ENCODE measurements at places on chromosomes 11 and 22.
A peak's percentile ranks its signal among the peaks of the same experiment; 100 is the strongest.

DNA sequence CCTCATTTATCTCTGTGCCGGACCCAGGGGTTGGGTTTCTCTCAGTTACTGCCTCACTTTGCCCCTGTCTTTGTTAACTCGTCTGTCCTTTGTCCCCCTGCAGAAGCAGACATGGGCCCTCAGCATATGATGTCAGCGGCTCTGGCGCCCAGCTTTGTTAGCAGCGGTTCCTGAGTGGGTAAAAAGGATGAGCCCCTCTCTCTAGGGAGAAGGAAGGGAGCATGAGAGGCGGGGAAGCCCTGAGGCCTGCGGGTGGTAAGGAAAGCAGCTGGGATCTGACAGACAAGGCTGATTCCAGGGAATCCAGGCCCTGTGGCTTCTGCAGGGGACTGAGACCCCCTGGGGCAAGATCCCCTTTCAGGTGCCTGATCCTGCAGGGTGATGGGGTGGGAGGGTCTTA is 51.7 kb downstream of the MCM5 start:
- H3K4me1 ChIP-seq, result no peaks in the 10 kb centered on the region
- no peak for DNase-seq
- no peak overlapping the region for H3K27ac ChIP-seq
- H3K27me3 ChIP-seq, result no peaks in the 10 kb centered on the region

- no peak overlapping the region for H3K4me3 ChIP-seq
- no peaks in the 10 kb centered on the region for H3K27me3 ChIP-seq
- H3K4me1 ChIP-seq, result no peaks in the 10 kb centered on the region
- no peaks in the 10 kb centered on the region for H3K36me3 ChIP-seq
These were observed 52.7 kb downstream of the SMIM38 start for GRCh38 chr11:69208190-69209037.

DNA sequence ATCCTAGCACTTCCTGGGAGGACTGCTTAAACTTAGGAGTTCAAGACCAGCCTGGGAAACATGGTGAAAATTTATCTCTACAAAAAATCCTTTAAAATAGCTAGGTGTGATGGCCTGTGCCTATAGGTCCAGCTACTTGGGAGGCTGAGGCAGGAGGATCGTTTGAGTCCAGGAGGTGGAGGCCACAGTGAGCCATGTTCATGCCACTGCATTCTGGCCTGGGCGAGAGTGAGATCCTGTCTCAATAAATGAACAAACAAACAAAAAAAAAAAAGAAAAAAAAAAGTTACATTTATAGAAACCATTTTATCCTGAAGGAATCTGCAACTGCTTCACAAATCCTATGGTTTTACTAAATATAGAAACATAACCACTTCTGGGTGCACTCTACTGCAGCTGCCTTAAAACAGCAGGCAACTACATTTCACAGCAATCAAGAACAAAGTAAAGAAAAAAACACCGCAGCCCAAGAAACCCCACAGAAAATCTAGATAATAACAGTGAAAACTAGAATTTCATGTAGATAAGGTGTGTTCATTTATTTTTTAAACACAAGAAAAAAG is 75.9 kb upstream of the GAB2 start:
- no peak for DNase-seq
- H3K27ac ChIP-seq, result no peak overlapping the region

DNA sequence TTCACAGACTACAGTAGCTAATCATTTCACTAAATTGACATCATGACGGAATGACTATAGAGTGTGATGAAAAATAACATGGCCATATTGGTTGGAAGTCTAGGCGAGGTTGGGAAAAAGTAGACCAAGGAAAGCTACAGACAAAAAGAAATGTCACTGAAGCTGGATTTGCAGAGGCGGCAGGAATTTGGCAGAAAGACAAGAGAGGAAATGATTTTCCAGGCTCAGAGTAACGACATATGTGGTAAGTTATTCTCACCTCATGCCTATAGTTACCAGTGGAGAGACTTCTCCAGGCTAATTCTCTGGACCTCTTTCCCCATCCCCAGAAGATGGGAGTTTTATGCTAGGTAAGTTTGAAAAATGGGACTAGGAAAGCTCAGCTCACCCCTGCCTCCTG is 1005.8 kb upstream of the CCDC90B start:
- no peak for DNase-seq
- H3K4me1 ChIP-seq, result no peaks in the 10 kb centered on the region
- H3K4me3 ChIP-seq, result no peak overlapping the region
- H3K27ac ChIP-seq, result no peak overlapping the region
- H3K27me3 ChIP-seq, result no peaks in the 10 kb centered on the region

DNA sequence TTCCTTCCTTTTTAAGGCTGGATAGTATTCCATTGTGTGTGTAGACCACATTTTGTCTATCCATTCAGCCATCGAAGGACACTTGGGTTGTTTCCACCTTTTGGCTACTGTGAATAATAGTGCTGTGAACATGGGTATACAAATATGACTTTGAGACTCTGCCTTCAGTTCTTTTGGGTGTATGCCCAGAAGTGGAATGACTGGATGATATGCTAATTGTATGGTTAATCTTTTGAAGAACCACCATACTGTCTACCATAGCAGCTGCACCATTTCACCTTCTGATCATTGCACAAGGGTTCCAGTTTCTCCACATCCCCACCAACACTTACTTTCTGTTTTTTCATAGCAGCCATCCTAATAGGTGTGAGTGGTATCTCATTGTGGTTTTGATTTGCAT is 30.3 kb downstream of the SGSM1 start:
- no peaks in the 10 kb centered on the region for H3K36me3 ChIP-seq
- no peaks in the 10 kb centered on the region for H3K4me1 ChIP-seq
- H3K27me3 ChIP-seq, result no peaks in the 10 kb centered on the region
- DNase-seq, result no peak
- no peak overlapping the region for H3K4me3 ChIP-seq
- H3K27ac ChIP-seq, result no peak overlapping the region

DNA sequence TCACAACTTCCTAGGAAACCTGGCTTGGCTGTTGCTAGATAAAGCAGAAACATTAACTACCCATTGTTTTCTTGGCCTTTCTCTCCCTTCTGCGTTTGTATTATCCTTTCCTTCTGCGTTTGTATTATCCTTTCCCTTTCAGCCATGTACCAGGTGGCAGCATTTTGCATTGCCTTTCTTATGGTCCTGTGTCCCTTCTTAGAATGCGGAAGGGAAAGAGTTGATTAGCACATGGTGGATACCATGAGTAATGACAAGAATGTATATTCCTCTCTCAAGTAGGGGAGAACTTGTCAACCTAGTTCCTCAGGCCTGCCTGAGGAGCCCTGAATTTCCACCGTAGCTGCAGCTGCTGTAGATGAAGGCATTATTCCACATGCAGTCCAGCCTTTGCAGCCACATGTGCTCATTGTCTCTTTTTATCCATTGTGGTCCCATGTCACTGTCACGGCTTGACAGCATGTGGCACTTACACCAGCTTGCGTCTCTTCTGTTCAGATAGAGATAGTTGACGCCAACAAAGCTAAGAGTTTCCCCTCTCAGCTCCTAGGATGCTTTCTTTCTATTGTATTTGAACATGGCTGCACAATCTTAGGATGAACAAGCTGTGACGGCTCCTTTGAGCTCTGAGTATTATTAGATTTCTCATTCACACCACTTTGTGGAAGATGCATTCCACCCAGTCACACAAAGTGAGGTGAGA is 44.8 kb downstream of the SLN start:
- H3K27me3 ChIP-seq, result no peaks in the 10 kb centered on the region
- H3K4me3 ChIP-seq, result no peak overlapping the region
- no peak overlapping the region for H3K27ac ChIP-seq
- no peaks in the 10 kb centered on the region for H3K36me3 ChIP-seq

GRCh38 chr11:3867209-3868091 is 12.0 kb downstream of the STIM1 start:
- H3K4me1 ChIP-seq, result peaks cover 67% of the 10 kb centered on the region
- no peak overlapping the region for H3K4me3 ChIP-seq
- no peaks in the 10 kb centered on the region for H3K27me3 ChIP-seq
- H3K27ac ChIP-seq, result peak overlapping the region; percentile 63
- peak; percentile 41 for DNase-seq
- no peaks in the 10 kb centered on the region for H3K36me3 ChIP-seq

DNA sequence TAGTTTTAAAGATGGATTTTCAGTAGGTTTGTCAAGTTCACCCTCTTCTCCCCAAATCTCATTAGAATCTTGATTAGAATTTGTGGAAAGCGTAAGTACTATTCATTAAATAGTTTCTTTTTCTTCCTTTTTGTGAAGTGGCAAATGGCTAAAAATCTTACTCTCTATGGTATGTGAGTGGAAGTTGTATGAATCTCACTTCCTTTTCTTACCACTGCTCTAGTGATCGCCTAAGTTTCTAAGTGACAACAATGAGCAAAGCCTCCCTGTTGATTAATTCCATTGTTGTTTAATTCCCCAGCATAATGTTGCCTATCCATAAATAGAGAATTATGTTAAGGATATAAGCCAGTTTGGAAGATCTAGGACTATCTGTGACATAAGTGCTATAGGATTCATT is 82.7 kb downstream of the PGR start:
- H3K36me3 ChIP-seq, result no peaks in the 10 kb centered on the region
- no peak for DNase-seq
- no peak overlapping the region for H3K27ac ChIP-seq
- H3K27me3 ChIP-seq, result no peaks in the 10 kb centered on the region
- H3K4me1 ChIP-seq, result no peaks in the 10 kb centered on the region

DNA sequence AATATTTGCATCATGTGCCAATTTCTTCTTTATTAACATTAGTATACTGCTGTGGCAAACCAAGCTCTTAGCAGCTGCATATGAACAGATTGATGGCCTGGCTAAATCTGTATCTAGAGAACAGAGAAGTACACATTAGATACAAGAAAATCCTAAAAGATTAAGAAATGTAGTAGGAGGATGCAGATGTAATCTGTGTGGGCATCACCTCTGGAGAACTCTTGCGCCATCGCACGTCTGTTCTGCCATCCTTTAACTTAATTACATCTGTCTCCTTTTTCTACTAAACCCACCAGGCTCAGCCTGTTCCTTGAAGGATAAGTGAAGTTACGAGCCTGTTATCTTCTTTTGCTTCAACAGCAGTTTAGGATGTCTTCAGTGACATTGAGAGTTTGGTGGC is 196.4 kb upstream of the PITPNB start:
- DNase-seq, result no peak
- no peak overlapping the region for H3K4me3 ChIP-seq
- H3K27me3 ChIP-seq, result no peaks in the 10 kb centered on the region
- H3K27ac ChIP-seq, result no peak overlapping the region

- H3K4me1 ChIP-seq, result no peaks in the 10 kb centered on the region
- H3K4me3 ChIP-seq, result no peak overlapping the region
- no peak overlapping the region for H3K27ac ChIP-seq
- DNase-seq, result no peak
- no peaks in the 10 kb centered on the region for H3K36me3 ChIP-seq
- H3K27me3 ChIP-seq, result no peaks in the 10 kb centered on the region
These were observed 13.2 kb downstream of the DCUN1D5 start for GRCh38 chr11:103078710-103079109.

DNA sequence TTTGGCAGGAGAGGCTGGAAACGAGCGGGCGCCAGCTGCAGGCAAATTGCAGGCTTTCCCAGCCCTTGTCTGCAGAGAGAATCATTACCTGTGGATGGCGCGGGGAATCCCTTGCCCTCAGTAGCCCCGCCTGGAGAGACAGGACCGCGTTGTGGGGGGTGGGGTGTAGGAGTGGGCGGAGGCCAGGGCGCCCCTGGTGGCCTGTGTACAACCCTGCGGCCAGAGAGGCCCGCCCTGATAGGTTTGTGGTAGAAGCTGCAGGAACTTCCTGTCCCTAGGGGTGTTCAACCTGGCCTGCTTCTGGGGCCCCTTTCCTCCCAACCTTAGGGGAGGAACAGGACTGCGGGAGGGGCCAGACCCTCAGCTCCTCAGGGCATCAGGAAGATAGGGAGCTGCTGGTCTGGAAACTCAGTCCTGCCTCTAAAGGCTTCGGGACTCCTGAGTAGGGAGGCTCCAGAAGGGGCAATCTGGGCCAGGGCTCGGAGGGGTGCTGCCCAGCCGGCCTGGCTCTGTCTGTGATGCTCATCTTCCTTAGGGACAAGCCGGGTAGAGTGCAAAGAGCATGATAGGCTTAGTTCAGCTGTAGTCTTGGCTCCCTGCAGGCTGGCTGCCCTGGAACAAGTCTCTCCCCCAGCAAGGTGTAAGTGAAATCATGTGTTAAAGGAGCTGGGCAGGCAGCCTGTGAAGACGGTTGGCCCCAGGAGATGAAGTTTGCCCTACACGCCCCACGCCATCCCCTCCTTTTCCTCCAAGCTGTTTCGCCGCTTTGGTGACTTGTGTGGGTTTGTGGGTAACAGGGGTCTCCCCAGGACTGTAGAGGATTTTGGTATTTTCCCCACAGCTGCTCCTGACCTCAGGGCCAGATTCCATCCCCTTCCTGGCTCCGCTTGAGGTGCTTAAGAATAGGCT is 24.1 kb upstream of the SUSD2 start:
- peak overlapping the region; percentile 97 for H3K4me3 ChIP-seq
- no peaks in the 10 kb centered on the region for H3K36me3 ChIP-seq
- H3K27me3 ChIP-seq, result no peaks in the 10 kb centered on the region
- DNase-seq, result peak; percentile 83
- H3K4me1 ChIP-seq, result peaks cover 60% of the 10 kb centered on the region
- H3K27ac ChIP-seq, result peak overlapping the region; percentile 79

- no peaks in the 10 kb centered on the region for H3K36me3 ChIP-seq
- H3K4me3 ChIP-seq, result no peak overlapping the region
- no peaks in the 10 kb centered on the region for H3K27me3 ChIP-seq
- no peak for DNase-seq
- no peaks in the 10 kb centered on the region for H3K4me1 ChIP-seq
- no peak overlapping the region for H3K27ac ChIP-seq
These were observed 86.1 kb downstream of the GRM5 start for GRCh38 chr11:88979641-88980040.

GRCh38 chr11:59615120-59615636 is 396 bp downstream of the OSBP start:
- H3K4me3 ChIP-seq, result peak overlapping the region; percentile 72
- no peak for DNase-seq
- H3K27ac ChIP-seq, result peak overlapping the region; percentile 85
- peaks cover 9% of the 10 kb centered on the region for H3K36me3 ChIP-seq
- H3K4me1 ChIP-seq, result peaks cover 26% of the 10 kb centered on the region

- no peak for DNase-seq
These were observed 13.9 kb downstream of the DAGLA start for GRCh38 chr11:61693922-61694601.

DNA sequence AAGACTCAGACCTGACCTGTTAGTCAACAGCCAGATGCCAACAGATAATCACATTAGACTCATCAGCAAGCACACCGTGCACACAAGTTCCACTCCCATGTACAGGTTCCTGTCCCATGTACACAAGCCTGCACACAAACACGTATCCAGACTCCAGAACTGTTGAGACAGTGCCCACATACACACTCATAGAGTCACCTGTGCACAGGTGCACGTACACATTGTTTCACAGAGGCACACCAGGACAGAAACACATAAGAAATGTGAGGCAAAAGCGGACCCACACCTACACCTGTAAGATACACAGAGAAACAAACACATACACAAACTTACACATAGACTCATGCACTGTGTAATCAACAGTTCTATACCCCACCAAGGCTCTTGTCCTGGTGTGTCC is 2.7 kb upstream of the ZNF74 start:
- no peak overlapping the region for H3K27ac ChIP-seq
- no peaks in the 10 kb centered on the region for H3K36me3 ChIP-seq
- no peak for DNase-seq
- H3K4me3 ChIP-seq, result no peak overlapping the region

- DNase-seq, result peak; percentile 51
- no peaks in the 10 kb centered on the region for H3K27me3 ChIP-seq
These were observed 64.2 kb downstream of the MED15 start for GRCh38 chr22:20571531-20572007.

Data from naive thymus-derived CD4-positive, alpha-beta T cell (primary cell).